ENCODE measurements at places on chromosomes 2 and 18.

GRCh38 chr2:20485612-20486388, 38.9 kb downstream of the RHOB start:
- DNase-seq, result no peak

GRCh38 chr18:63016270-63016669, 300.9 kb downstream of the PHLPP1 start:
- DNase-seq, result peak; percentile 68

DNA sequence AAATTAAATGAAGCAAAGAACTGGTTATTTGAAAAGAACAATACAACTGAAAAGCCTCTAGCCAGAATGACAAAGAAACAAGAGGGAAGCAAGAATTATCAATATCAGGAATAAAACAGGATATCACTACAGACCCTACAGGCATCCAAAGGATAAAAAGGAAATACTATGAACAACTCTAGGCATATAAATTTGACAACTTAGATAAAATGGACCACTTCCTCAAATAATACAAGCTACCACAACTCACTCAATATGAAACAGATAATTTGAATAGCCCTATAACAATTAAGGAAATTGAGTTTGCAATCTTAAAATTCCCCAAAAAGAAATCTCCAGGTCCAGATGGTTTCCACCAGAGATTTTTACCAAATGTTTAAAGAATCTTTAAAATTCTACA, 19.8 kb downstream of the RPRD1A start:
- no peak for DNase-seq

DNA sequence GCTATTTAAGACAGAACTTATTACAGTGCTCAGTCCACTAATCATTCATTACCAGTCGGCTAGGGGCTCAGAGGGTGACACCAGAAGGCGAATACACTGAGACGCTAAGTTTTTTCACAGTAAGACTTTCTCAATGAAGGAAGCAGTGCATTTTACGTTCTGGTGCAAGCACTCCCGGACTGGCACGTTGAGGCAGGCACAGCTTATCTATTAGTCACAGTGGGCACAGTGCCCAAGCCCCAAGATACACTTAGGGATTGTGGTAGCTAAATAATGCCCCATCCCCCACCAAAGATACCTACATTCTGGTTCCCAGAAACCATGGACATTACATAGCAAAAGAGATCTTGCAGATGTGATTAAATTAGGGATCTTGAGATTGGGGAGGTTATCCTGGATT, 32.6 kb upstream of the BCL11A start:
- DNase-seq, result no peak

GRCh38 chr2:230738391-230738811, 25.8 kb downstream of the CAB39 start:
- no peak for DNase-seq

DNA sequence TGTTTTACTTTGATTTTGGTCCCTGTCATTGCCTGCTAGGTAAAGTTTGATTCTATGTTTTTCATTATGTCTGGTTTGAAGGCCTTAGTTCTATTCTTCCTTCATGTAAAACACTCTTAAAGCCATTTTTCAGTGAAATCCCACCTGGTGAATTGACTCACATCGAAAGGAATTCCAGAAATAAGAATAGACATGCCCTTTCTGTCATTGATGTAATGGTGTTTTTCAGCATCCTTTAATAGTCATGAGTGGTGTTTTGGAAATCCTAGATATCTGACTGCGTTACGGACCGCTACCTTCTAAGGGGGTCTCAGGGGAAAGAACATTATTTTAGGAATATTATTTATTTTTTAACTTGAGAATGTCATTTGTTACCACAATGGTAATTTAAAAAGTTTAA, 104.5 kb upstream of the ZEB2 start:
- DNase-seq, result no peak

GRCh38 chr2:50135821-50136220, 896.1 kb downstream of the NRXN1 start:
- DNase-seq, result no peak

GRCh38 chr2:74419345-74419744, 2.1 kb downstream of the C2orf81 start:
- no peak for DNase-seq

DNA sequence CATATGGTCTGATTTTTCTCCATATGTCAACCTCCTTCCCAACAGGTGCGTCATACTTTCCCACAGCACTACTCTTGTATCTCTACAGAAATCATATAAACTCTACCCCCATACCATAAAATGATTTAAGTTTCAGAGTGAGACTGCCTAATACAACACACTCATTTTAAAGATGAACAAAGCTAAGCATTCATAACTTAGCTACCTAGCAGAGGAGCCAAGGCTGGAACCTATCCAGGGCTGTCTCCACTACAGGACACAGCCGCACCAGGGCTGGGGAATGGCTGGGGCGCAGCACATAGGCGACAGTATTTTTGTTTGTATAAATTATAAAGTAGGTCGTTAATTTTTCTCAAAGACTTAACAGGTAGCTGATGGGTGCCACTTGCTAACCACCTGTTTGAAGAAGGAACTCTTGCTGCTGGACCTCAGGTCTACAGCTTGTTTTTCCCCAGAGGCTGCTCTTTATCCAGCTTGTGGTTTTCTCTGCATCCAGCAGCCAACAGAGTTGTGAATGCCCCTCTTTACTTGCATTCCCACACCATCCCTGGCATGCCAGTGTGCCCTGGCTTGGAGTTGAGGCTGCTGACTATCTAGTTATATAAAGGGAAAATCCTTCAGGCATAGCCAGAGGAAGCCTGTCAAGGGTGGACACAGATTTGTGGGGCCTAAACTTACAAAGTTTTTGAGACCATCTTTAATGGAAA, 62.0 kb downstream of the HNRNPLL start:
- DNase-seq, result no peak

DNA sequence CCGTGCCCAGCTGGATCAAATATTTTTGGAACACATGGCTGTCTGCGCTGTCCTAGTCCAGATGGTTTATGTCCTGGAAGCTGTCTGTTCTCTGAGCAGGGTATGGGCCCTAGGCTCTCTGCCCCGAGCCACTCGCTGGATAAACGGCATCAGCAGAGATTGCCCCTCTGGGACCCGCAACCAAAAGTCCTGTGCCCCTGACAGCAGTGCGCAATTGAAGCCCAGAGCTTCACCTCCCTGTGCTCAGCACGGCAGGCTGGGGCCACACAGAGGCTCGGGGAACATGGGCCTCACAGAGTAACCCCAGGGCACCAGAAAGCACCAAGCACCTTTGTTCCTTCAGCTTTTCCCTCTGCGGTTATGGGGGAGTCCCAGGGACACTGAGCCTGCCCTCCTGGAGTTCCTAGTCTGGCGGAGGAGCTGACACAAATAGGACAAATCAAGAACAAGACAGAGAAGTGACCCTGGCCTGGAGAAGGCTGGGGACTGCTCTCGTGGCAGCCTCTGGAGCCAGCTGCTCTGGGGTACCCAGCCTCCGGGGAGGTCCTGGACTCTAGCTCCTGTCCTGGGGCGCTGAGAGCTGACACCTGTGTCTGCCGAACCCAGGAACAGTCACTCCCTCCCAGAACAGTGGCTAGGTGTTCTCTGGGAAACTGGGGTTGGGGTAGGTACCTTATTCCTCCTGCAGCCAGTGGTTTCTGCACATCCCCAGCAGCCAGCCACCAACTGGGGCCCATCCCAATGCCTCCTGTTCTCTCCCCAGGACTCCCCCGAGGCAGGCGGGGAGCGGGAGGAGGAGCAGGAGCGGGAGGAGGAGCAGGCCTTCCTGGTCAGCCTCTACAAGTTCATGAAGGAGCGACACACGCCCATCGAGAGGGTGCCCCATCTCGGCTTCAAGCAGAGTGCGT, 12.3 kb downstream of the ARID5A start:
- no peak for DNase-seq

DNA sequence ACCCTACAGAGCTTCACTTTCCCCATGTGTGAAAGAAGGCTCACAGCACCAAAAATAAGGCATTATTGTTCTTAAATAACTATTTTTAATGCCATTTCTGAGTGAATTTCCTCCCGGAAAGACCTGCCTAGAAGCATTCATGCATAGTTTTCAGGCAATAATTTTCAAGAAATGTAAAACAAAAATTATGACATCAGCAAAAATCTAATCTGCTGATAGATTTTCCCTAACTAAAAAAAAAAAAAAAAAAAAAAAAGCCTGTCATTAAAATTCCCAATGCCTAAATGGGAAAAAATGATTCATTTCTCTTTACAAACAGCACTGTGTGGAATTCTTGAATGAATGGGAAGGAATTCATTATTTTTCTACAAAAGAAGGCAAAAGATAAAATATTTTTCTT, 35.4 kb downstream of the ABCB11 start:
- DNase-seq, result no peak

DNA sequence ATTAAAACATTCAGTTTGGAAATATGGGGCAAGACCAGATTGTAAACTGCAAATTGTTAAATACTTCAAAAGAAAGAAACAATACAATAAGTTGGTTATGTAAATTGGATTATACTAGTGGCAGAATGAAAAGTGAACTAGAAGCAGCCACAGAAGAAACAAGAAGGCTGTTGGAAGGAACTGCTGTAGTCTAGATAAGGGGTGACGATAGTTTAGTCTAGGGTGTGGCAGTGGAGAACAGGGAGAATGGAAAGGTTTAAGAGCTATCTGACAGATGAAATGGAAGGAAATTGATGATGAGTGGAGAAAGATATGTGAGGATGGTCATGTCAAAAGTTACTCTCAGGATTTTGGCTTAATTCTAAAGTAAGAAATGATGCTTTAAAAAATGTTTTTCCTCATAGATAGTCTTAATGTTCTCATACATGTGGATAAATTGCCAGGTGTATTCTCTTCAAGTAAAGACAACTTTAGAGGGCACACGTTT, 179.7 kb downstream of the GPD2 start:
- no peak for DNase-seq

DNA sequence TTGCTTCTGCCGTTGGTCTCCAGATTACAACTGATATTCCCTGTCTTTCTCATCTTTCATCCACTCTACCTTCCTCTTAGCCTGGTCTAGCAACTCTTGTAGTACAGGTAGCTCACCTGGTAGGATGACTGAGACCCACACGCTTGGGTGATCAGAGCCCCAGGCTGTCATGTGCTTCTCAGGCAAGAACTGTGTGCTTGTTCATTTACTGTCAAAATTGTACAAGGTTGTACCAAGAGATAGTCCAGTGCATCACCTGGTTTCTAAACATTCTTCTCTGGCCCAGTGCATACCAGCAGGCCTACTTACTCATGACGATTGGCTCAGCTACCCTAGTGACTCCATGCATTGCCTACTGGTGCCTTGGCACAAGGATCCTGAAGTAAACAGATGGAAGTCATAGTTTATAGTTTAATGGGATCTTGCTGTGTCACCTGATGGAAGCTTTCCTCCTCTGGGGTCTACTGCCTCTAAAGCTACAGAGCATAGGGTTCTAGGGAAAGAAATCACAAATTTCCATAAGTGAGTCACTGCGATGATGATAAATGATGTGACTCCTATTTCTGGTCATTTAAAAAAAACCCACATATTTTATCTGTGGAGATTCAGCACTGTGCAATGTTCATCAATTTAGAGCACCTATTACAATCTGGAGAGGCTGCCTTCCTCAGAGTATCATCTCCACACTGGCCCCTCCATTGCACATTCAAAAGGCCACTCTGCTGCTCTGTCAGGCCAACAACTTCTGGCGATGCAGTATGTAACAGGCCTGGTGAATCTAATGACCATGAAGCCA, 481.8 kb upstream of the MEIS1 start:
- no peak for DNase-seq

DNA sequence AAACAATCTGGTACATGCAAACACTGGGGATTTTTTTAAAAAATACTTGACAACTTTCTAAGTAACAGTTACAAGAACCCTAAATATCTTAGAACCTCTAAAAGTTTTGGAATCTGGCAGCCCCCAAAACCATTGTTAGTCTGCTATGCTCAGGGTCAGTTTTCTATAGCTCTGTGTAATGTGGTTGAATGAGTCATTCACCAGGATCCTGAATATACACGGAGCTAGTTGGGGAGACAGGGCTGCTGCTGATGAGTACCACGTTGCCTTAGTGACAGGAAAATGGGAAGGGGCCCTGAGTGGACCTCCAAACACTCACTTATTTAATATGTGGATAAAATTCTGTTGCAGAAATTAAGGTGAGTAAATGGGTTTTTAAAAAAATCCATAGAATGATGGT, 36.9 kb upstream of the TANC1 start:
- no peak for DNase-seq

GRCh38 chr2:213016984-213017351, 134.4 kb downstream of the IKZF2 start:
- no peak for DNase-seq

- no peak for DNase-seq
These were observed 312.0 kb upstream of the TNP1 start for GRCh38 chr2:217171874-217172273.

- no peak for DNase-seq
These were observed 12.8 kb downstream of the PSMD1 start for GRCh38 chr2:231069379-231070054.

DNA sequence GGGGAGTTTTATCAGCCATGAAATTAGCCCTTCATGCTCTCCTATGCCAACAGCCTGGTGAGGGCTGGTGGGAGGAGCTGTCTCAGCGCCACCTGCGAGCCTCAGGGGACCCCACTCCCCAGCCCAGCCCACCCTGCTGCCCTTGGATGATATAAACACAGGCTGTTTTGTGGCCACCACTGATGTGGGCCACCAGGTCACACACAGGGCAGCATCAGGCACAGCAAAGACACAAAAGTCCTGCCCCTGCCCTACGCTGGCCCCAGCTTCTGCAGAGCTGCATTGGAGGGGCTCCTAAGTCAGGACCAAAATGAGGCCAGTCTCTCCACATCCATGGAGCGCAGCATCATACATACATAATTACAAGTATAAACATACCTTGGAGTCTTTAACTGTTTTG, 110.6 kb upstream of the TEX51 start:
- DNase-seq, result no peak

Measured in CD4-positive, alpha-beta T cell treated with Interleukin-2 at 100 ng/mL for 4 hours (primary cell).